NCI-H2081 treated with DMSO at 0.1 percent for 48 hours (cell line): ENCODE measurements at places on chromosomes 12 and 14.

GRCh38 chr14:91286530-91286937 lies 42.0 kb upstream of the GPR68 start:
- DNase-seq: no peak

- no peak for DNase-seq
These were observed 18.1 kb upstream of the KSR2 start for GRCh38 chr12:117986705-117987469.

GRCh38 chr12:9361879-9362326 lies 153.7 kb upstream of the PZP start:
- DNase-seq: no peak

GRCh38 chr14:61456720-61457119 lies 135.3 kb downstream of the PRKCH start:
- DNase-seq: peak; percentile 8

DNA sequence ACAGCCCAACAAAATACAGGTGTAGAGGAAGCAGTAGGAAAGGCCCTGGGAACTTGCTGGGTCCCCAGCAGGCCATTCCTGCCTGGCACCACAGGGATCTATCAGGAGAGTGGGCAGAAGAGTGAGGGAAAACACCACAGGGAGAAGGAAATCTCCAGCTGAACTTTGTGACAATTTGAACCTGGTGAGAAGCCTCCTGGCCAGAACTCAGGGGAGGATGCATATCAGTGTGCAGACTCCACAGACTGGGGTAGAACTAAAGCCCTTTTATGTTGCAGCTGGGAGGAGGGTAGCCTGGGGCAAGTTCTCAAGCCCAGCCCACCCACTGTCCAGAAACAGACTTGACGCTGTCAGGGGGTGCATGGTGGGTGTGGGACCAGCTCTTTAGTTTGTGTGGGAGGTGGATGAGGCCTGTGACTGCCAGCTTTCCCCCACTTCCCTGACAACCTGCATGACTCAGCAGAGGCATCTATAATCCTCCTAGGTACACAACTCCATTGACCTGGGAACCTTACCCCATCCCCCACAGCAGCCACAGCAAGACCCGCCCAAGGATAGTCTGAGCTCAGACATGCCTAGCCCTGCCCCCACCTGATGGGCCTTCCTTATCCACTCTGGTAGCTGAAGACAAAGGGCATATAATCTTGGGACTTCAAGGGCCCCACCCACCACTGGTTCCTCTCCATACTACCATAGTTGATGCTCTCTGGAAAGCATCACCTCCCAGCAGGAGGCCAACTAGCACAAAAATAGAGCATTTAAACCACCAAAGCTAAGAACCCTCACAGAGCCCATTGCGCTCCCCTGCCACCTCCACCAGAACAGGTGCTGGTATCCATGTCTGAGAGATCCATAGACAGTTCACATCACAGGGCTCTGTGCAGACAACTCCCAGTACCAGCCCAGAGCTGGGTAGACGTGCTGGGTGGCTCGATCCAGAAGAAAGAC lies 28.9 kb downstream of the PNN start:
- DNase-seq: no peak

DNA sequence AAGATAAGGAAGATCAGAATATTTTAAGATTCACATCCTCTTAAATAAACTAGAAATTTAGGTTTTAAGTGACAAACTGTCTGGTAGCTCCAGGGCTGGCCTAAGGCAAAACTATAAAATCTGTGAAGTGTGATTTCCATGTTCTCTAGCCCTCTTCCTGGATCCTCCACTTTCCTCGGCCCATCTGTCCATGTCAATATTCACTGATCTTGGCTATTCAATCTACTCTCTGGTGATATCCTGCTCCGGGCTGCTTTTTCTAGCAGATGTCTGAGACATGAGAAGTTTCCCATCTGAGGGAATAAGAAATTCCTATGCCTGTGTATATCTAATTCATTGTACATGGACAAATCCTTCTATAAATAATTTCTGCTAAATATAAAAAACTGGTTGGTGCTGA lies 500.4 kb downstream of the GALC start:
- no peak for DNase-seq

DNA sequence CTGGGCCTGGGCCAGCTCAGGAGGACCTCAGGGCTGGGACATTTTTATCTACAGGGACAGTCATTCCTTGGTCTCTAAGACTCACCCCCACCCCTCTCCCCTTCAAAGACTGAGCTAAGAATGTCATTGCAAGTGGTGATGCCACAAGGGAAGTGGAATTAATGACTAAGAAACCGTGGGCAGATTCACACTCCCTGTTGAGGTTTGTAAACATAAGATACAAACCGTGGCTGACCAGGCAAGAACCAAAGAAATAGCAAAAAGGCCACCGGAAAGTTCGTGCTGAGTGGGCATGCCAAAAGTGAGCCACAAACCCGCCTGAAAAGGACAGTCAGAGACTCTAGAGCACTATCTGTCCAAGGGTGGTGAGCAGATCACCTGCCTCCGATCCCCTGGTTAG lies 25.7 kb downstream of the NUAK1 start:
- no peak for DNase-seq

DNA sequence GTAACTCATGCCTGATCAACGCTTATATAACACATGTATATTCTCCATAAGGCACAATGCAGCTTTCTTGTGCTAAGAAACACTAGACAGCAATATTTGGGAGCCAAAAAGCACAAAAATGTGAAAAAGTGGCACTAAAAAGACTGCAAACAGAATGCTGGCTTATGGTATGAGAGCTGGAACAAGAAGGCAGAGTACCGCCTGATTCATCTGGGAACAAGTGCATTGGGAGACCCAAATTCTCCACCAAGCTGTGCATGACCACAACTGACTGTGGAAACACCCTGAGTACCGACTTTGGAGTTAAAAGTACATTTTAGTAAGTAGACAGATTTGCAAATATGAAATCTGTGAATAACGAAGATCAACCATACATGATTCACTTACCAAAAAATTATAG lies 25.1 kb downstream of the E2F7 start:
- DNase-seq: no peak

DNA sequence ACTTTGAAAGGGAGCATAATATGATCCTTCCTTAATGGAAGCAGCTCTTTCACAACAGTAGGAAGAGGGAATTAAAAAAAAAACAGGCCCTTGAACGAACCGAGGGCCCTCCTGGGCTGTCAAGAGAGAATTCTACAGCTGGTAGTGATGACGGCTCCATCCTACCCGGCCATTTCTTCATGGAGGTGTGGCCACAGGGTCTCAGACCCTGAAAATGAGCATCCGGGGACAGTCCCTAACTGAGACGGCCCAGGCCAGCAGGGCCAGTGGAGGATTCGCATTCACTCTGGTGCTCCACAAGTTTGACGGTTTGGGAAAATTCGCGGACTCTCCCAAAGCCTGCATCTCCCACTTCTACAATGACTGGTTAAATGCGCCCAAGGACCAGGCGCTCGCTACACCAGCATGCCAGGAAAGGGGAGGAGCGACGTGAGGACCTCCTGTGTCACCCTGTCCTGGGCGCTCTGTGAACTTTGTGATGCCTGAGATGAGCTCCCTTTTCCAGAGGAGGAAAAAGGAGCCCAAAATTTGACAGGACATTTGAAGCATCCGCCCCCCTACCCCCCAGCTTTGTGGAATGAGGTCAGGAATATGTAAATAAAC lies 66.8 kb downstream of the BCL11B start:
- no peak for DNase-seq

DNA sequence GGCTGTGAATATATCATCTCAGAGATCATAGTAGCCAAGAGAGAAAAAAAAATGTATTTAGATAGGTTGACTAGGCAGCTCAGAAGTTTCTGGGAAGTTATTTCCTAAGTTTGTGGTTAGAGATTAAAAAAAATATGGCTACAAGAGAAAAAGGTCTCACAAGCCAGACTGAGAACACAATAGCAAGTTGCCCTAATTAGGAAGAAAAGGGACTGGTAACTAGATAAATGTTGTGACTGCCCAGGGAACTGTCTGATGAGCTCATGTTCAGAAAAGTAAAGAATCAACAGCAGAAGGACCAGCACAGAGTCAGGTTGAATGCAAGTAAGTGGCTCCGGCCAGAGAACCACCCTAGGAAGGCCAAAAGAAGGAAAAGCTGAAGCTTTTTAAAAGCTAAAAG lies 256.6 kb downstream of the PRKD1 start:
- DNase-seq: no peak

GRCh38 chr14:74683406-74683805 lies 29.5 kb downstream of the AREL1 start:
- no peak for DNase-seq

- no peak for DNase-seq
These were observed 263 bp downstream of the RCOR1 start for GRCh38 chr14:102592763-102593060.
